Kidney epithelial cell (primary cell): ENCODE measurements at places on chromosomes 1 and 21.

GRCh38 chr1:7752512-7753417 lies 18.3 kb upstream of the VAMP3 start:
- DNase-seq, result no peak

GRCh38 chr1:28565726-28566125 lies 12.8 kb downstream of the TRNAU1AP start:
- DNase-seq, result no peak

DNA sequence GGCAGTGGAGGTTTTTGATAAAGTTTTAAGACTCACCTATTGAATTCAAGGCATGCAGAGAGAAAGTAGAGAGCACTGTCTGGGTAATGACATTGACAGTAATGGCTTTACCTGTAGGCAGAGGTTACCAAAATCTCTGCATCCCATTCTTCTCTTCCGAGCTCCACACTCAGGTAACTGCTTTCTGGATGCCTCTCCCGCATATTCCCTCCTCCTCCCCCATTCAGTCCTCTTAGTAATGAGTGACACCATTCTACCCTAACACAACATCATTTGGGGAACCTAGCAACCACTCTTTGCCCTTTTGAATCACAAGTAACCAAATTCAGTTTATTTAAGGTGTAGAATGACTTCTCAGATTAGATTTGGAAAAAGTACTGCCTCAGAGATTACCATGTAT lies 56.5 kb downstream of the DYRK1A start:
- no peak for DNase-seq

DNA sequence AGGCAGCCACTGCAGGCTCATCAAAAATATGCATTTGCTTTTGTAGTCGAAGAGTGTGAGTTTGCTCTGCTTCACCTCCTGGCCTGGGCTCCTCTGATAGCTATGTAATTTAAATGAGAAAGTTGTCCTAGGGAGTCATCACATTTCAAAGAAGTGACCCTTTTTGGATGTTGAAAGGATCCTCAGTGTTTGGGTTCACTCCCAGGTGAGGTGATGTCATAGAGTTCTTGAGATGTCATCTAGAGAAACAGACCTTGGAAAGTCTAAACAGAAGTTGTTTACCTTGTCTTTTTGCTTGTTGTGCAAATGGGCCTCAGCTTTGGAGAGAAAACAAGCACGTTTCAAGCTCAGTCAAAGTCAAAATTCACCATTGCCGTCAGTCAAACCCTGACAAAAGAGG lies 92.0 kb upstream of the BARHL2 start:
- DNase-seq, result no peak

- DNase-seq, result no peak
Measured at GRCh38 chr21:35465741-35466140, 416.6 kb upstream of the RUNX1 start.

- DNase-seq, result no peak
Measured at GRCh38 chr21:32007456-32007855, 134.6 kb downstream of the HUNK start.

GRCh38 chr1:168483539-168483938 lies 60.3 kb downstream of the XCL2 start:
- DNase-seq, result no peak

- DNase-seq, result no peak
Measured at GRCh38 chr1:12387641-12388040, 157.8 kb downstream of the VPS13D start.

DNA sequence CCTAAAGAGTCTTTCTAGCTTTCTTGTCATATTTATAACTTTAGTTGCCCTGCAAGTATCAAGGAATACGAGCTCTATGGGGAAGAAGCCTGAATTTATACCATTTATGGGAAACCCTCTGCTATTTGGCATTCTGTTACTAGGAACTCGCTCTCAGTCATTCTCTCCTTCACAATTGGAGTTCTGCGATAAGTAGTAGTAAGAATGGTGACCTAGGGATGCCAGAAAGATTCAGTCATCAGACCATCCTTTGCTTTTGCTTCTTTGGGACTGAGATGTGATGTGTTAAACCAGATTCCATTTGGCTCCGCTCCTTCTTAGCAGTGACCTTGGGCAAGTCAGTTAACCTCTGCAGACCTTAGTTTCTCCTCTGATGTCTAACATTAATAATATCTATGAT lies 256.5 kb downstream of the FGGY start:
- no peak for DNase-seq

DNA sequence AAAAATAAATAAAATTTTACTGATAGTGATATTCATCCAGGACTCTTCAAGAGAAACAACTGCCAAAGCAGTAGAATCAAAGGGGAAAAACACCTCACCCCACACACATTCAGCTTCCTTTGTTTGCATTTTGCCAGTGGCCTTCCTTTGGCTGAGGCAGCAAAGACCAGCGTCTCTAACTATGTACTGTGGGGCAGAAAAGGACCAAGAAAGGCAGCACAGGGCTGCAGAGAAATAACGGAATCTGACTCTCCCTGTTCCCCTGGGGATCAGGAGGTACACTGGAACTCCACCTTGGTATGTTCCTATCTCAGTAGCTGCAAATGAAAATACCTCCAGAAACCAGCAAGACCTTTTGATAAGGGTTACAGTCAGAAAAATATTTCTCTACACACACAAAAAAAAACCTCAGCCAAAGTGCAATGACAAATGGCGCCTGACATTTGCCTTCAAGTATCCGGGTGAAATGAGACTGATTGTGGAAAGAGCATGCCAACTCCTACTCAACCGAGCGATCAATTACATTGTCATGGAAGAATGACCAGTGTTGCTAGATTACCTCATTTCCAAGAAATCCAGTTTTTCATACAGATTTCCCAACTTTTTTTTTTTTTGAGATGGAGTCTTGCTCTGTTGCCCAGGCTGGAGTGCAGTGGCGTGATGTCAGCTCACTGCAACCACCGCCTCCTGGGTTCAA lies 50.9 kb downstream of the TARBP1 start:
- no peak for DNase-seq

DNA sequence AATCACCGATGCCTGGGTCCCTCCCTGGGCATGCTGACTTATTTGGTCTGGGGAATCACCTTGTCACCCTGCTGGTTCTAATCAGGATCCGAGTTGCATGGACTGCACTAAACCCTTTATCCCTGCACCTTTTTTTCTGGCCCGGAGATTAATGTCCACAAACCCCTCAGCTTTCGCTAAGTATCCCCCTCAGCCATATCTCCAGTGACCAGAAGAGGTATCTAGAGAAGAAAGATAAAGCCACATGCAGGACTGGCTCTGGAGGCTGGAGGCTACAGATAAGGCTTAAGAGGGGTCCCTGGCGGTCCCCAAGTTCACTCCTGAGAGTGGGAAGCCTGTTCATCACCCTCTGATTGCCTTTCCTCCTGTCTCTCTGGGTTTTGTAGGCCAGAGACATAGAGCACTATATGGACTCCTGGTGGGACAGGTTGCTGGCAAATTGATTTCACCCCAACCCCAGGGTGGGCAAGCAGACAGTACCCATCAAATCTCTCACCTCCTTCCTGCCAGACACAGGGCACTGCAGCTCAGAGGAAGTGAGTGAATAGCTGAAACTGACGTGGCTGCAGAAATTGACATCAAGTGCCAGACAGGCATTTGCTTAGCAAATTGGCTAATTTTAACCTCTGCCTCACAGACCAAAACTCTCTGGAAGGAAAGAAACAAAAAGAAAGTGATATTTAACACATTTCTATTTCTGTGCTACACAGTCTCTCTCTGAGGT lies 38.8 kb downstream of the HMGB4 start:
- no peak for DNase-seq

- no peak for DNase-seq
Measured at GRCh38 chr1:246309247-246309884, 197.7 kb downstream of the SMYD3 start.

DNA sequence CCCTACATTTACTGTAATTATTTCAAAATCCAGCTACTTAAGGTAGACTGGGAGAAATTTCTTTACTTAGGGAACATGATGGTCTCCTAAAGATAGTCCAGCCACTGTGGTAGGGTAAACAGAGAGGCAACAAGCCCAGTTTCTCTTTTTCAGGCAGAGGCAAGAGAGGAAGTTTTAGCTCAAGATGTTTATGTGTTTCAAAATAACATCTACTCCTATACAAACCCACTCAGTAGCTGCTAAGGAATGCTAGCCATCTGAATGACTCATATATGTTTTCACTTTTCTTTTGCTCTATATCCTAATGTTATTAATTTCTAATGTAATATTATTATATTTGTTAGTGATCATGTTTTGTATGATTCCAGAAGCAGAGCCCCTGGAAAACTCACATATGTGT lies 856.6 kb downstream of the PLA2G4A start:
- no peak for DNase-seq

DNA sequence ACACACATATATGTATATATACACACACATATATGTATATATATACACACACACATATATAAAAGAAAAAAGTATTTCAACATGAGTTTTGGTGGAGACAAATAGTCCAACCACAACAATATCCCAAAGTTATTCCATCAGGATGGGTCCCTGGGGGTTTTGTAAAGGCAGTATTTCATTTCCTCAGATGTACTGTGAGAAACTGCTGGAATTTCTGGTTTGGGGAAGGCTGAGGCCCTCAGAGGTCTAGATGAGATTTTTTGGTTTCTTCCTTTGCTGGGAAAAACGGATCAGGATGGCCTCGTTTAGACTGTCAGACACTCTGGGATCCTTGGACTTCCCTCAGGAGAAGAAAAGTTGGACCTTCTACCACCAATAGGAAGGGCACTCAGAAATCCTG lies 36.5 kb upstream of the TENT5B start:
- DNase-seq, result no peak

DNA sequence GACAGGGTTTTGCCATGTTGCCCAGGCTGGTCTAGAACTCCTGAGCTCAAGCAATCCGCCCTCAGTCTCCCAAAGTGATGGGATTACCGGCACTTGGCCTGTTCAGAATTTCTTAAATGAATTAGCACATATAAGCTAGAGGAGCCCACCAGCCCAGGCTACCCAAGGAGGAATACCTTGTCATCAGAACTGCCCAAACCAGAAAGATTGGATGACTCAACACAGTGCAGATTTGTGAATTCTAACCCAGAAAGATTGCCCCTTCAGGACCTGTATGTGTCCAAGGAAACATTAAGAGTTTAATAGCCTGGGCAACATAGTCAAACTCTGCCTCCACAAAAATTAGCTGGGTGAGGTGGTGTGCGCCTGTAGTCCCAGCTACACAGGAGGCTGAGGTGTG lies 14.0 kb upstream of the LIN9 start:
- DNase-seq, result no peak

DNA sequence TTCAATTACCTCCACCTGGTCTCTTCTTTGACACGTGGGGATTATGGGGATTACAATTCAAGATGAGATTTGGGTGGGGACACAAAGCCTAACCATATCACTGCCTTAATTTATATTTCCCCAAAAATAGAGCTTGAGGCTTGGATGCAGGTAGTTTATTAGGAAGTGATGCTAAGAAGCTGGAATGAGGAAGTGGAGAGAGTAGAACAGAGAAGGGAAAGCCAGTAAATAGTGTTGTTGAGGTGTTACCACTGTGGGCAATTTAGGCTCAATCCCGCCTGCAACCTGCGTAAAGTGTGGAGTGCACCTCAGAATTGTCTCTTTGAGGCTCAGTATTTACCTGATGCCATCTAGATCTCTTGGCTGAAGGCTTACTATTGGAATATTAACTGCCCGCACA lies 4.9 kb upstream of the DOCK7 start:
- no peak for DNase-seq

GRCh38 chr1:3543076-3544039 lies 68.0 kb downstream of the MEGF6 start:
- DNase-seq, result peak; percentile 10
